NCI-H1436 (cell line): ENCODE measurements at places on chromosomes 1 and 21.

DNA sequence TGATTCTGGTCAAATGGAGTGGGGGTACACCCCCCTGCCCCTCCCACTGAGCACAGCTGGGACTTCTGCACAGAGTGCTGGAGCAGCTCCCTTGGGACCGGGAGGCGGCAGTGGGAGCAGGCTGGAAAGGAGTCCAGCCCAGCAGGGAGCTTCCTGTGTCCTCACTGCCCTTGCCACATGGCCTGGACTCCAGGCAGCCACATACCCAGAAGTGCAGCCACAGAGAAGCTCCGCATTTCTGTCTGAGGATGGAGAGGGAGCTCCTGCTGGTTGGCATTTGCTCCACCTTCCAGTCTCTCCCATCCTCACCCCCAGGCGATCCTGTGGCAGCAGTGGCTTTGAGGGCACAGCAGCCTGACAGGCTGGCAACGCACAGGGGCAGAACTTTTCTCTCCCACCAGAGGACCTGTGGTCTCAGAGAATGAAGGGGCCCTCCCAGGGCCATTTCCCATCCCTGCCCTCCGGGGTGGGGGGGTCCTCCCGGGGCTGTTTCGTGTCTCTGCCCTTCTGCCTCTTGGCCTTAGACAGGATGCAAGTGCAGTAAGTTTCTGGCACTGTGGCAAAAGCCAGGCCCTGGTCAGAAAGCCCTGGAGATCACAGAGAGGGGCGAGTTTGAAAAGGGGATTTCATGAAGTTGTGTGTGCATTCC is 103.6 kb upstream of the COL6A1 start:
- DNase-seq = no peak

DNA sequence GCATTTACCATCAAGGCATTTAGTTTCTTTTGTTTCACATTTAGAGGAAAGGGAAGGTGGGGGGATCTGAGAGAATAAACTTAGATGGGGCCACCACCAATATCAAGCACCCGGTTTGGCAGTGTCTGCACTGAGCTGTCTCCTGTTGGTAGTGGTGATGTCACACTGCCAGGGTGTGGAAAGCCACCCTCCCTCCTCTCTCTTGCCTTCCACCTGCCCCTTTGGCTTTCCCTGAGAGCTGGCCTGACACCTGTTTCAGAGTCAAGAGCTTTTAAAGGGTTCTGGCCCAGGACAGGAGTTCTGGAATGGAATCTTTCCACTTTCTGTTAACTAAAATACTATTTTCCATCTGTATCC is 13.4 kb downstream of the ATF3 start:
- no peak for DNase-seq

GRCh38 chr1:151533870-151534269 is 6.2 kb upstream of the TUFT1 start:
- DNase-seq = no peak

DNA sequence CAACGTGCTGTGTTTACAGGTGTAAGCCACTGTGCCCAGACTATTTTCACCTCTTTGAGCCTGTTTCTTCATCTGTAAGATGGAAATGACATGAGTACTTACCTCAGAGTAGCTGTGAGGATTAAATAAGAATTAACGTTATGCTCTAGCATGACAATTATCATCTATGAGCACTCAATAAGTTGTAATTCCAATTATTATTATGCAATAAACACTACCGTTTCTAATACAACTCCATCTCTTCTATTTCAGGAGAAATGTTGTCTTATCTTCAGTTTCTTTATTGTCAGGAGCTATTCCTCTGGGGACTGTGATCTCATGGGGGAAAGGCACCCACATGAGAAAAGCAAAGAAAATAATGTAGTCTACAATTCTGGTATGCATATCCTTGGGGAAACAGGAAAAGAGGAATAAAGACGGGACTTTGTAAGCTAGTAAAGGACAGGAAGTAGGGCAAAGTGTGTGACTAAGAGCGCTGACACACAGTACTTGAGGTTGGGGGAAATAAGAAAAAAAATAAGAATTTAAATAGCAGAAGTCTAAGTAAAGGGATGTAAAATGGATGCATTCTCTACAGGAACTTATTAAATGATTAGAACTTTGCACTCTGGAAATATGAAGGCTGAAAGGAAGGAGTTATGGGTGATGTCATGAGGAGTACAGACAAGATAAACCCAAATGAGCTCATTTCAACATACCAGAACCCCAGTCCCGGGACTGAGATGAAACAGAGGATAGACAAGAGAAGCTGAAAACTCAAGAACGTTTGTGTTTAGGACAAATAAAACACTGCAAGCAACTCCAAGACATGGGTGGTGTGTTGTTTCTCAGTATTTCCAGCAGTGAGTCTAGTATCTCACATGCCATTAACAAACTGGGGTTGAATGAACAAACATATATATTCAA is 9.8 kb downstream of the PHC2 start:
- DNase-seq = no peak

- no peak for DNase-seq
Observed at GRCh38 chr1:116912846-116913245, 3.1 kb downstream of the PTGFRN start.

DNA sequence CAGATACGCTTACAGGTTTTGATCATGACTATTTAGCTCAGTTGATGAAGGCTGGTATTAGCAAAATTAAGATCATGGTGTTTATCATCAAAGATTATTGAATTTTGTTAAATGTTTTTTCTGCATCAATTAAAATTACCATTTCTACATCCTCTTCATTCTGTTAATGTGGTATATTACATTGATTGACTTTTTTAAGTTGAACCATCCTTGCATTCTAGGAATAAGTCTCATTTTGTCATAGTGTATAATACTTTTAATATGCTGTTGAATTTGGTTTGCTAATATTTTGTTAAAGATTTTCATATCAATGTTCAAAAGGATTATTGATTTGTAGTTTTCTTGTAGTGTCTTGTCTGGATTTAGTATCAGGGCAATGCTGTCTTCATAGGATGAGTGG is 142.4 kb downstream of the LYPLAL1 start:
- DNase-seq = no peak

- no peak for DNase-seq
Observed at GRCh38 chr1:109181085-109181806, 32.5 kb upstream of the SARS1 start.

DNA sequence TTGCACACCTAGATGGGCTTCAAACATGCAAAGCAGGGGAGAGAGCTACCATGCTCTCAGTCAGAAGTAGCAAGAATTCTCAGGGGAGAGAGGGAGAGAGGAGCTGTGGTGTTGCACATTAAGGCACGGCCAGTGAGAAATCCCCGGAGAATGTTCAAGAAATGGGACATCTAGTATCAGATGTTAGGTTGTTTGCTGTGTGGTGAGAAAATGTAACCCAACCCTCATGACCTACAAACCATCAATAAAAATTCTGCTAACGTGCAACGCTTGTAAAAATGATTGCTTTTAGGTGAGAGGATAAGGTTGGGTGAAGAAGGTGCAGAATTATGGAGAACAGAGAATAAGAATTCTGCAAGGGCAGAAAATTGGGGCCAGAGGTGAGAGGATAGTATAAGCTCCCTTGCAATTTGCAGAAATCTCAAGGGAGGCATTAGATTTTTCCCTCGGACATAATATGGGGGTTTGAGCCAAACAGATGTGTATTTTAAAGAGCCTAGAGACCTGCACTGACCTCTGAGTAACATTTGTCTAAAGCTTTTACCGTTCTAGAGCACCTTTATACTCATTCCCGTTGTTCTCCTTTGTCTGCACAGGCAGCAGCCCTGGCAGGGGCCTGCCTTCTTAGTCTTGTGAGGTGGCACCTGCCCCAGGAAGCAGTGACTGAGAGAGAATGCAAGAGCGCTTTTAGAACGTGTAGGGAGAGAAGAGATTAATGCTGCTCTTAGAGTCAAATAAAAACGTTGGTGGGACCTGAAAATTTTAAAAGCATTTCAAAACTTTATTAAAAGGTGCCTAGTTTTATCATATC is 25.4 kb upstream of the KIAA0040 start:
- DNase-seq = peak; percentile 28

DNA sequence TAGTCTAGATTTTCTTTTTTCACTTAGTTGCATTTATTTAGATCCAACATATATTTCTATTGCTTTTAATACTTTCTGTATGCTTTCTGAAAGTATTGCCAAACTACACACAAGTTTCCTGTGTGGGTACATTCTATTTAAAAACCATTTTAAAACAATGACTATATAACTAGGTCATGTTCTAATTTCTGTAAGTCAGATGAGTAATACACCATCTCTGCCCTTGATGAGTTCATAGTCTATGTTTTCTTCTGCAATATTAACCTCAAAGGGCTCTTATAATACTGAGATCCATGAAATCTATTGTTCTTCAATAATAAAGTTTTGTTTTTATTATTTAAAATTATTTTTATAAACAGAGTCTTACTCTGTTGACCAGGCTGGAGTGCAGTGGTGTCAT is 68.3 kb downstream of the RNASEL start:
- DNase-seq = no peak

DNA sequence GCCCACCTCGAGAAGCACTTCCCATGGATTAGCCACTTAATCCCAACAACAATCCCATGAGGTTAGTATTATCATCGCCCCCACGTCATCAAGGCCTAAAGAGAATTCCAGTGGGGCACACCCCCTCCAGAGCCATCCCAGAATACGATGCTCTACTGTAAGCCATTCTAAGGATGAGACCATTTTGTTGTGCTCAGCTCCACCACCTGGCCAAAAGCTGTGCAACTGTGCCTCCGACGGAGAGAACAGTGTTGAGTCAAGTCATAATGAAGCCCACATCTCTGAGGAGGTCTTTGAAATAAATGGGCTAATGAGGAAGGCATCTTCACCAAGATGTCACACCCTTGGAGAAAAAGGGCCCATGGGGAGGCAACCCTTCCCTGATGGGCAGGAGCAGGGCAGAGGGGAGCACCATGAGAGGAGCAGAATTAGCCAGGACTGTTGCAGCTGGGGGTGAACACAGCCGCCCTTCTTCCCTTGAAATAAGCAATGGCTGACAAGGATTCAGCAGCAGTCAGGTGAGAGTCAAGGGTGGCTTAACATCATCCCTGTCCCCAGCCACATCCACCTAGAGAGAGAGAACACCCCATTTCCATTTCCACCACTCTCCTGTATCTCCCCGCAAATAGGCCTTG is 14.6 kb downstream of the SYF2 start:
- DNase-seq = no peak

DNA sequence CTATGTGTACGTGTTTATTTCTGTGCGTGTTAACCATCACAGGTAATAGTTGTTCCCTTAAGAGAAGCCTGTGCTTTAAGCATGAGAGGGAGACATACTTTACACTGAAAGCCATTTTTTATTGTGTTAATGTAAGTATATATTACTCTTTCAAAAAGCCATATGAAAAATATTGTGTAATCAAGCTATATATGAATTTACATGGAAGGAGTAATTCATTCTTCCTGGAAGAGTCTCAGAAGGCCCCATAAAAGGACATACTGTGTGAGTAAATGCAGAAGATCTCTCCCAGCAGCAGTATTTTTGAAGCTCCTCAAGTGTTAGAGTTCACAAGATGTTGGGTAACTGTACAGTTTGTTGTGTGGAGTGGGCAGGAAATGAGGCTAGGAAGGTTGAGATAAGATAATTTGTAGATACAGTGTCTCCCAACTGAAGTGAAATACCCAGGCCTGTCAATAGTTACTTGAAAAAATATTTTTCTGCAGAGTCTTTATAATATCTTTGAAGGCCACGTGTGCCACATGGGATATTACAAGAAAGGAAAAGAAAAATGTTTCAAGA is 138.3 kb downstream of the PTGER3 start:
- DNase-seq = no peak
